Nucleus accumbens (tissue), 56 donors: ENCODE measurements at places on chromosomes 1 and 21.

GRCh38 chr1:31587720-31588423, 11.6 kb downstream of the TINAGL1 start:
- no peak for DNase-seq

DNA sequence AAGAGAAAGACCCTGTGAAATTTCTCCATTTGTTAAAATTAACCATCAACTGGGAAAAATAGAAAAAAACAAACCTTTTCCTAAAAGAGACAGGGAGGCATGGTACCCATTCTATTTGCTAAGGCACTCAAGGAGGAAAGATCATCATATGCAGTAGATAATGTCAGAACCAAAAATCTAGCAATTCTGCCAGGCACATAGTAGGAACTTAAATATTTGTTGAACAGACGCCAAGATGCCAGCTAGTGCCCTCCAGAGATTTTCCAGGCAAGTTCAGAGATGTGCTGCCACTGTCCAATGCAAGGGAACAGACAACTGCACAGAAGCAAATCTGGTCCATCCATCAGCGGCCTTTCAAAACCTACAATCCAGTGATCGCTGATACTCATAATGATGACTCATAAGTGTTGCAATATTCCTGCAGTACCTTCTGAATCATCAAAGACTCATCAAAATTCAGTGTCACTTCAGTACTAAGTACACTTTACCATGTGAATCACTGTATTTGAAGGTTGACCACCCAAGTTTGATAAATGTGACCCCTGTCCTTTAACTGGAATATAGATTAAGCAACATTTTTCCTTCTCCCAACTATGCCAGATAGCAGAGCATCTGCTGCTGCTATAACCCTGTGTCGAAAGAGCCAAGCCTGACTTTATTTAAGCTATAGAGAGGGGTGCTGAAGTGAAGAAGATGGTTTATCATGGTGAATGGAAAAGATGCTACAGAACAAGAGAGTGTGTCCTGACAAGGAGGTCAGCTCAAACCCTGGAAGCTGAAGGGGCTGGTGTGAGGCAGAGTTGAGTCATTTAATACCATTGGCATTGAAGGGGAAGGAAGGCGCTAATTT, 99.1 kb downstream of the MT1HL1 start:
- no peak for DNase-seq

DNA sequence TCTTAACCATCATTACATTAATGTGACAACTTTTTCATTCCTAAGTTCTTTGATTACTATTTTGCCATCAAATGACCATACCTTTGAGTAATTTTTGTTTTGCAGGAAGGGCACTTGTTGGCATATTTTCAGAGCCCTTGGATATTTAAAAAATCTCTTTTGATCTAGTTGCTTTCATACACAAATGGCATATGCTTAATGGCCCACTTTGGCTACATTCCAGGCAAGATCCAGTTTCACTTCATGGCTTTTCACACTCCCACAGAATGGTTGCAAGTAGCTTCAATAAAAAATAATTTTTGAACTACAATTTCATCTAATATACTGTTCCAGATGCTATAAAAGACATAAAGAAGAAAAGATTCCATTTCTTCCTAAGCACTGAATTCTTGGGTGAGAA, 18.1 kb downstream of the ADAM30 start:
- no peak for DNase-seq

DNA sequence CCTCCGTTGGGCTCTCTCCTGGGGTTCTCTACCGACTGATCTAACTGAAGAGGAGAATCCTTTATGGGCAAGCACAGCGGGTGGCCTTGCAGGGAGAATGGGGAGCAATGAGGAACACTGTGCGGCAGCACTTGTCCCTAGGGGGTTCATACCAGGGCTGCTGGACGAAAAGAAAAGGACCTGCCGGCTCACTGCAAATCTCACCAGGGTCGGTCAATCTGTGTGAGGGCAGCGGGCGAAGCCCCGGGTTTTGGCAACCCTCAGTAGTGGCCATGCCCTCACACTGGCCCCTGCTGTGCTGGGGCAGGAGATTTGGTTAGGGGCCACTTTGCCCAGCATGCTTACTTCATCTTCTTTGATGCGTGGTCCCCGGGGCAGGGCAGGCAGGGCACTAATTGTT, 5.9 kb downstream of the LHX9 start:
- DNase-seq: no peak

DNA sequence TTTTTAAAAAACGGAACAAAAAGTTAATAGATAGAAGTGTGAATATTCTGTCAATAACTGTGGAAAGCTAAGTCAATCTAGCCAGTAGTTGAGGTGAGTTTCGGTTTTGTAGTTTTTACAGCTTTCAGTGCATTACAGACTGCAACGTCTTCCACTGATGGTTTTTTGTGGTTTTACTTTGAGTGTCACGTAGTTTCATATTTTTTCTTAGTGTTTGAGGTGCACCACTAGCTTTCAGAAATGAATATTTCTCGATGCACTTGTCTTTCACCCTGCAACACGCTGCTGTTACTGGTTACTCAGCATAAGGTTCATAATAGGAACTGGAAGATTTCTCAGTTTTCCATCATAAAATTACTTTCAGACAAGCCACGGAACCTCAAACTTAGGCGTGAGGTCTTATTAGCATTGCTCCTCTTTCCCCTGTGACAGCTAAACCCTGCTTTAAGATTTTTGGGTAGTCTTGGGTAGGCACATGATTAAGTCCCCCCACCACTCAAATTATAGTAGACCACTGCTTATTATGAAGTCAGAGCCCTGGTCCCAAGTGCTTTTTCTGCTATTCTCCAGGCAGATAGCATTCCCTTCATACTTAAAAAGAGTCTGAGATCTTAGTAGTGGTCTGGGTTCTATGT, 1412.7 kb downstream of the KCNT2 start:
- DNase-seq: no peak

- DNase-seq: no peak
Observed at GRCh38 chr1:231869364-231869763, 242.8 kb downstream of the DISC1 start.

GRCh38 chr1:233598891-233599541, 14.9 kb upstream of the KCNK1 start:
- DNase-seq: no peak

GRCh38 chr1:39378377-39378776, 113.1 kb upstream of the BMP8A start:
- DNase-seq: no peak

GRCh38 chr1:26717017-26717491, 21.2 kb downstream of the ARID1A start:
- DNase-seq: no peak

GRCh38 chr1:2276803-2277580, 48.9 kb downstream of the SKI start:
- DNase-seq: no peak

GRCh38 chr21:17786071-17786850, 32.9 kb downstream of the C21orf91 start:
- no peak for DNase-seq

DNA sequence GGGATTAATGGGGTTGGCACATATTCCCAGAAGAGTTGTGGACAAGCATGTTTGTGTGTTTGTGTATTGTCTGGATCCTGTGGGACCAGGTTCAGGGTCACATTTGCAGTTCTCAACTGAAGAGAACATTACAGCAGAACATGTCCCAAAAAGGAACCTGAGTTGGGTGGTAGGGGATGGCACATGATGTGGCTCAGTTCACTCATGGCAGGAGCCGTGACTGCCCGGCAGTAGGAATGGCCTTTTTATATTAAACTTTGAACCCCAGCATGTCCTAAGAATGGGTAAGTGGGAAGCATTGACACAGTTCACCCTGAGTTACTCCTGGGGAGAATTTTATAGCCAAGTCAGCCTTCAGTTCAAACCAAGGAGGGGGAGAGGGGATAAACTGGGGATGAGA, 41.3 kb downstream of the CXADR start:
- DNase-seq: no peak

GRCh38 chr1:12169442-12170135, 2.8 kb downstream of the TNFRSF1B start:
- DNase-seq: no peak

GRCh38 chr1:183989604-183990003, 47.9 kb downstream of the COLGALT2 start:
- DNase-seq: no peak
